Renal cortex interstitium (tissue), 15 donors: ENCODE measurements at places on chromosomes 6 and 20.

DNA sequence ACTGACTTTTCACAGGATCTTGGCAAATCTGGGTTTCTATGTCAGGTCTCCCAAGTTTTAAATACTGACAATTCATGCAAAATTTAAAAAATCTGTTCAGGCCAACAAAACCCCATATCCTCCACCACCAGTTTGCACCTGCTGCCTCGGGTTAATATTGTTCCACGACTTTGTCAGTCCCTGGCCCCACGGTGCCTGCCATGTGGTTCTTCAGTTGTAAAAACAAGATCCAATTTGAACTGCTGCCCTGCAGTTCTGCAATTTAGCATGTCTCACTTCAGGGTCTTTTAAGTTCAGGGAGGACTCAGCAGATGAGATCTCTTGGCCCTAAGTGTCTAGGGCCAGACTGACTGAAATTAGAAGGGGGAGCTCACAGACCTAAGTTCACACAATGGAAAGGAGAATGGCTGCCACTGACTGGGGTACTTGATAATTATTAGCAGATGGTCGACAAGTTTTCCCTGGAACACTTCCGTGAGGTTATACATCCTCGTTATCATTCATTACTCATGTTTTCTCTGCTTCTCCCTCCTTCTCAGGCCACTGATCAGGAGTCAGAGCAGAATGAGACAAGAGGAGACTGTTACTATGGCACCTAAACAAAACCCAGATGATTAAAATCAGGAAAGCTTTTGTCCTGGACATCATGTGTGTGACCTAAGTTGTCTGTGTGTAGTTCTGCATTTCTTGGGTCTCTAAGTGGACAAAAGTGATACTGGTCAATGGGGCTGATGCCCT is 223.6 kb downstream of the KIF16B start:
- no peak for DNase-seq

- no peak for DNase-seq
Observed at GRCh38 chr20:4569092-4569491, 152.6 kb upstream of the PRND start.

- DNase-seq: no peak
Observed at GRCh38 chr20:39873286-39873685, 815.8 kb downstream of the MAFB start.

DNA sequence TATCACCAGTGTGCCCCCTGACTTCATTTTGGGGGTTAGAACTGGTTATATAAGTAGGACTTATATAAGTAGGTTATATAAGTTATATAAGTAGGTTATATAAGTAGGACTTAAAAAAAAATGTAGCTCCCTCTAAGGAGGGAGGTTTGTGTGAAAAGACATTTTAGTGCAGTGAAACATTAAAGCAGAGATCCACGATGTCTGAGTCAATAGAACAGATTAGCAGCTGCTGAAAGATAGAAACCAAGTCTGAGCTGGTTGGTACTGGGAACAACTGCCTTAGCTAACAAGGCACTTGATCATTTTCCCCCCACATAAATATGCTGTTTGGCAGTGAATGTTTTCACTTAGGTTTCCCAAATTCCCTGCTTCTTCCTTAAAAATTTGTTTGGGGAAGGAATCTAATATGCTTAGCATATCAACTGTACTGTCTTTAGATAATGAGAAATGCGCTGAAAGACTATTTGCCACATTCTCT is 2.1 kb upstream of the RPS12 start:
- no peak for DNase-seq

GRCh38 chr20:46999801-47000465 is 105.3 kb downstream of the EYA2 start:
- DNase-seq: no peak

DNA sequence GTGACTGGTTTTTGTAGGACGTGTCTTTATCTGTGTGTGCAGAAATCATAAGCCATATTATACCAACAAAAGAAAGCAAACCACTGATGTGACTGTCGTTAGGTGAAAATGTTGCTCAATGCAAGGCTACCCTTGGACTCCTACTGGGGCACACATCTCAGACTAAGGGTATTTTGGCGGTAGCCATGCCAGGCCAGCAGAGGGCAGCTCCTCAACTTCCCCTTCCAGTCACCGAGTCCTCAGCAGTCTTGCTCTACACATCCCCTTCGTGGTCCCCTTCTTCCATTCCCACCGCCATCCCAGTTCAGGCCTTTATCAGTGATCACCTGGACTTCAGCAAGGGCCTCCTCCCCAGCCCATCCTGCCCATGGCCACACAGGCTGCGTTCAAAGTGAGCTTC is 113.7 kb upstream of the GGTLC1 start:
- no peak for DNase-seq

DNA sequence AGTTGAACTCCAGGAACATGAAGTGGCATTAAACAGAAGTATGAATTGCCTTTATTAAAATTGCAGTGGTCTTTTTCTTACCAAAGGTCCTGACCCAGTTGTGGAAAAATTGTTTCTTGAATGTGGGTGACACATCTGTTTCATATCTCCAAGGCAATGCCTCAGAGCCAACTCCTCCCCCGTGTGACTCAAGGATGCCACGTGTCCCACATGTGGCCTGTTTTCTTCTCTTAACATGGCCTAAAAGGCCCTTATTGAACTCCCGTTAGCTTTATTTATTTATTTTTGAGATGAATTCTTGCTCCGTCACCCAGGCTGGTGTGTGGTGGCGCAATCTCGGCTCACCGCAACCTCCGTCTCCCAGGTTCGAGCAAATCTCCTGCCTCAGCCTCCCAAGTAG is 128.4 kb upstream of the ESR1 start:
- DNase-seq: no peak

- DNase-seq: peak; percentile 16
Observed at GRCh38 chr20:12012241-12013222, 94.8 kb downstream of the BTBD3 start.

- no peak for DNase-seq
Observed at GRCh38 chr6:37517411-37517812, 17.7 kb upstream of the CCDC167 start.

GRCh38 chr20:41425180-41425884 is 58.7 kb upstream of the EMILIN3 start:
- DNase-seq: no peak

DNA sequence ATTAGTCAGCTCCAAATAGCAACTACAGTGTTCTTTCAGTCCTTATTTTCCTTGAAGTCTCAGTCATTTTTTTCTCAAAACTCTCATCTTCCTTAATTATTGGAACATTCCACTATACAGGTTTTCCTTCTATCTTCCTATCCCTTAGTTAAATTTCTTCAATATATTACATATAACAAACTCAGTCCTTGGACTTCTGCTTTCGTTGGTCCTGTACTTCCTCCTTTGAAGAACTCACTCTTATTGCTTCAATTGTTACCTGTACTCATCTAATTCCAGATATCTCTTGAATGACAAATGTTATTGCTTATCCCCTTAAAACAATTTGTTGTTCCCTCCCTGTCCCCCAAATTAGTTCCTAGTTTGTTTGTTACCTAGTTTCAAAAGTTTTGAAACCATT is 67.7 kb upstream of the NOTCH4 start:
- DNase-seq: no peak

DNA sequence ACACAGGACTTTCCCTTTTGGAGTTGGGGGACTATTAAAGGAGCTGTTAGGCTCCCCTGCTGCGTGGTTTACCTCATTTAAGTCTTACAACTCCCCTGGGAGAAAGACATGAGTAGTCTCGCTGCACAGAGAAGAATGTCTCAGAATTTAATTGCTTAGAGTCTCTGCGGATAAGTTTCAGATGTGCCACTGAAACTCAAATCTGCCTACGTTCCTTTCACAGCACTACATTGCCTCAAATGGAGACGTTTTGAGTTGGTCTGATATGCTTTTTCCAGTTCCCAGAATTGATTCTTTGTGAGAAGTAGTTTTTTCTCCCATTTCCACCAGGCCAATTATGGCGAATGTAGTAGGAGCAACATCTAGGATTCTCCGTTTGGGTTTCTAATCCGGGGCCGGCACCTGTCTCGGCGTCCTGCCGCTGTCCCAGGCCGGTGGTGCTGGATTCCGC is 532 bp upstream of the SLC35F1 start:
- DNase-seq: no peak

DNA sequence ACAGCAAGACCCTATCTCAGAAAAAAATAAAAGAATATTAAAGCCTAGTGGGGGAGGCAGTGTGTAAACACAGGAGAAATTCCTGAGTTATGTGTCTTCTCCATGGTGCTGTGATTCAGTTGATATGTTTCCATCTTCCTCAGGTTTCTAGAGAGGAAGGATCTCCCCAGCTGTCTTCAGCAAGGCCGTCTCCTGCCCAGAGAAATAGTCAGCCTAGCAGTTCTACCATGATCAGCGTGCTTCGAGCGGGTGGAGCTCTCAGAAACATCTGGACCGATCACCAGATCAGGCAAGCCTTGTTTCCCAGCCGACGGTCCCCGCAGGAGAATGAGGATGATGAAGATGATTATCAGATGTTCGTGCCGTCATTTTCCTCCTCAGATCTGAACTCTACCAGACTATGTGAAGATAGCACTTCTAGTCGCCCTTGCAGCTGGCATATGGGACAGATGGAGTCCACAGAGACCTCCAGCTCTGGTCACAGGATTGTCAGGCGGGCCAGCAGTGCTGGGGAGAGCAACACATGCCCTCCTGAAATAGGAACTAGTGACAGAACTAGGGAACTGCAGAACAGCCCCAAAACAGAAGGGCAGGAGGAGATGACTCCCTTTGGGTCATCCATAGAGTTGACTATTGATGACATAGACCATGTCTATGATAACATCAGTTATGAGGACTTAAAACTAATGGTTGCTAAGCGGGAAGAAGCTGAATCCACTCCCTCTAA is 34.9 kb upstream of the MTHFD1L start:
- DNase-seq: no peak

GRCh38 chr6:35264550-35265274 is 5.2 kb downstream of the ZNF76 start:
- DNase-seq: no peak

GRCh38 chr20:43584448-43585136 is 6.1 kb upstream of the IFT52 start:
- no peak for DNase-seq

- no peak for DNase-seq
Observed at GRCh38 chr6:45949256-45949655, 66.4 kb downstream of the CLIC5 start.

DNA sequence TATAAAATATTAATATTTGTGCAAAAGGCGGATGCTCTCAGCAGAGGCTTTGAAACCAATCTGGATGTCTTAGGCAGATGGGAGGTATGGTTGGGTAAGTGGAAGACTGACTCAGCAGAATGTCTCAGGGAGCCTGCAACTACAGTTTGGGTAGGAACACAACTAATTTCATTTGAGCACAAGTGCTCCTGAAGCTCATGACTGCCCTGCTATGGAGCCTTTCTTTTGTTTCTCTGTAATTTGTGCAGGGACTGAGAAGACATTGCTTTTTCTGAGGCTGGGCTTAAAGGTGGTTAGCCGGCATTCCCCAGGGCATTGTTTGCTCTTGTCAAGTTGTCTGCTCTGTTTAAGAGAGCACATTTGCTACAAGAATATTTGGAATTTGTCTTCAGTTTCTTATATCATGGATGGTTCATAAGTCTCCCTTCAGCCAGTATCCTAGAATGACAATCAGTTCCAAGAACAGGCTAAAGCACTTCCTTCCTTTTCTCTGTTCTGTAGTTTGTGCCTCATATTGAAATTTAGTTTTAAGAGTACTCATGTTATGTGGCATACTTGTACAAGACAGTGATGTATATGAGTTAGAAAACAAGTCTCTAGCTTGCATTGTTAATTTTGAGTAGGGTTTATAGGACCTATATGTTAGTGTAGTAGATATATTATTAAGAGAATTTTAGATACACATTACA is 208.3 kb downstream of the ZFAND3 start:
- DNase-seq: no peak

- DNase-seq: no peak
Observed at GRCh38 chr20:56932575-56933330, 303.6 kb downstream of the TFAP2C start.

DNA sequence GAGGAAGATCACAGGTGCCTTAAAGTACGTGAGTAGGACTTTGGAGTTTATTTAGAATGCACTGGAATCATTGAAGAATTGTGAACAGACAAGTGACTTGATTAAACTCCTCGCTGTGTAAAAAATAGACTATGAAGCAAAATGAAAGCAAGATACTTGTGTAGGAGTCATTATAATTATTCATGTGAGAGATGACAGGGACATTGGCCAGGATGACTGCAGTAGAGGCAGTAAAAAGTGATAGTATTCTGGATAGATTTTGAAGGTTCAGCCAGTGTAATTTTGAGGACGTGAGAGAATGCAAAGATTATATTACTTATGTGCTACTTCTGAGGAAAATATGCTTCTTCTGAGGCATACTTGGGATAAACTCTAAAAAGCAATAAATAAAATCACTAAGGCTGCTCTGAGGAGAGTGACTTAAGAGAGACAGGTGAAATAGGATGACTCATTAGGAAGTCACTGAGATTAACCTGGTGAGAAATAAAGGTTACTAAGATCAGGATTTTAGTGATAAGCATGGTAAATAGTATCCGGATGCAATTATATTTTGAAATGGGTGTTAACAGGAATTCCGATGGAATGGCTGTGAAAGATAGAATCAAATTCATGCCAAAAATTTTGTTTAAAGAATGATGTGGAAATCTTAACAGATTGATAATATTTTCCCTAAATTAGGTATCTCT is 202.0 kb downstream of the CENPW start:
- DNase-seq: no peak

DNA sequence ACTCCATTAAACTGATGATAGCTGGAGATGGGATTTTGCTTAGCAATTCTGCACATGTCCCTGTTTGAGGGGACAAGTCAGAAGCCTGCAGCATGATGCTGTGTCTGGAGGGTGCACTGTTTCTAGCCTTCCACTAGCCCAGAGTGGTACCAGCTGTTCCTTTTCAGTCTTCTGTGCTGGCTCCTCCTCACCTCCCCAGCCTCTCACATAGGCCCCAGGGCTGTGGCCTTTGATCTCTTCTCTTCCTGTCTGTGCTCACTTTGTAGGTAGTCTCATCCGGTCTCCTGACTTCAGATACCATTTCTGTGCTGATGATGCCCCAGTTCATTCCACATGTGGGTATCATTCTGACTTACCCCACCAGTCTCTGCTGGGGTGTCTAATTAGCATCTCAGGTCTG is 126.3 kb downstream of the HIVEP1 start:
- DNase-seq: no peak

- DNase-seq: no peak
Observed at GRCh38 chr6:105121981-105122380, 57.8 kb downstream of the POPDC3 start.

- no peak for DNase-seq
Observed at GRCh38 chr20:49352751-49353150, 74.9 kb upstream of the ZNFX1 start.

- DNase-seq: no peak
Observed at GRCh38 chr6:170111816-170112582, 178.9 kb downstream of the DLL1 start.

DNA sequence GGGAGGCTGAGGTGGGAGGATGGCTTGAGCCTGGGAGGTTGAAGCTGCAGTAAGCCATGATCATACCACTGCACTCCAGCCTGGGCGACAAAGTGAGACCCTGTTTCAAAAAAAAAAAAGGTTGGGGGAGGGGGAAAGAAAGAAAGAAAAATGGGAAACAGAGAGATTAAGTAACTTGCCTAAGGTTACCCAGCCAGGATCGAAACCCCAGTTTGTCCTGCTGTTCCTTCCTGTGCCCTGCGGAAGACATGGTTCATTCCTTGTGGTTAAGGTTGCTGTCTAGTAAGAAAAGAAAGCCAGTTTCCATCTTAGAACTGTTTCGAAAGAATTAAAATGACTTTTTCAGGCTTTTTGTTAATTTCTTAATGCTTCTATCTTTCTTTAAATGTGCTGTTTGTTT is 29.8 kb downstream of the C6orf89 start:
- no peak for DNase-seq

- DNase-seq: no peak
Observed at GRCh38 chr6:157211603-157212455, 111.5 kb downstream of the TMEM242 start.

- no peak for DNase-seq
Observed at GRCh38 chr6:24859132-24859531, 60.4 kb upstream of the ARMH2 start.
